ENCODE measurements at places on chromosomes 2 and 18. TPM values are rescaled to one million over a fixed set of nuclear protein-coding genes. Genes with fewer than 3 reads are reported as not detected.

DNA sequence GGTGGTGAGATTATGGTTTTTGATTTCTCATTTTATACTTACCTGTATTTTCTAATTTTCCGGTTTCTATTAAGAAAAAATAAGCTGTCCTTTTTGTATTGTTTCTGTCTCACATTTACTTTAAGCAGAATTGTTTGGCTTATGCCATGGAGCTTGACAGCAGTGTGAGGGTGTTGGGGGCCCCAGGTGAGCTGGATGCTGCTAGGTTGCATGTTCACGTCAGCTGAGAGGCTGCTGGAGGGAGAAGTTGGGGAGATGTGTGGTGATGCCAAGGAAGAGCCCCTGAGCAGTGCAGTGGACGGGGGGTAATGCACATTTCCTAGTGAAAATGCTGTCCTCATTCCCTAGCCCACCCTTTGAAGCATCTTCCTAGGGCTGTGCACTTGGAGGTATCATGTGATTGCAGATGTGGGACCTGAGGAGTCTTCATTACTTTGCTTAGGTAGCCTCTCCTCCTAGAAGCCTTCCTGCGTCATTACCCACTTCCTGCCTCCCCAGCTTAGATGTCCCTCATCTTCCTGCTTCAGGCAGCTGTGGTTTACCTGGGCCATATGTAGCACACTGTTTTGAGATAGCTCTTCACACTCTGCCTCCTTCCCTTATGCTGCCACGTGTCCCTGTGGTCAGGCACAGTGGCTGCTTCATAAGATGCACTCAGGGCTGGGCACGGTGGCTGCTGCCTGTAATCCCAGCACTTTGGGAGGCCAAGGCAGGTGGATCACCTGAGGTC lies 16.2 kb downstream of the ATG16L1 start:
- H3K4me3 ChIP-seq, result no peak overlapping the region
- H3K36me3 ChIP-seq, result peaks cover 1% of the 10 kb centered on the region

GRCh38 chr2:3268705-3269029 lies 109.0 kb downstream of the EIPR1 start:
- DNase-seq, result no peak
- no peaks in the 10 kb centered on the region for H3K27me3 ChIP-seq
- no peak overlapping the region for H3K27ac ChIP-seq
- no peaks in the 10 kb centered on the region for H3K4me1 ChIP-seq
- H3K4me3 ChIP-seq, result no peak overlapping the region
- no peaks in the 10 kb centered on the region for H3K36me3 ChIP-seq

MC5R gene
- not detected for total RNA-seq

G6PC2 gene
- not detected for total RNA-seq

DNA sequence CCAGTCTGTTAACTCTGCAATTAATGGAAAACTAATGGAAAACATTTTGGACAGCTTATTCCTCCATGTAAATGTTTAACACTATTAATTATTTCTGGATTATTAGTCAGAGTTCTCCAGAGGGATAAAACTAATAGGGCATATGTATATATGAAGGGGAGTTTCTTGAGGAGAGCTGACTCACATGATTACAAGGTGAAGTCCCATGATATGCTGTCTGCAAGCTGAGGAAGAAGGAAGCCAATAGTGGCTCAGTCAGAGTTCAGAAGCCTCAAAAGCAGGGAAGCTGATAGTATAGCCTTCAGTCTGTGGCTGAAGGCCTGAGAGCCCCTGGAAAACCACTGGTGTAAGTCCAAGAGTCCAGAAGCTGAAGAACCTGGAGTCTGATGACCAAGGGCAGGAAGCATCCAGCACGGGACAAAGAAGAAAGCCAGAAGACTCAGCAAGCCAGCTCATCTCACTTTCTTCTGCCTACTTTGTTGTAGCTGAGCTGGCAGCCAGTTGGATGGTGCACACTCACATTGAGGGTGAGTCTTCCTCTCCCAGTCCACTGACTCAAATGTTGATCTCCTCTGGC lies 136.0 kb downstream of the PTH2R start:
- no peak overlapping the region for H3K4me3 ChIP-seq
- no peaks in the 10 kb centered on the region for H3K27me3 ChIP-seq
- H3K4me1 ChIP-seq, result no peaks in the 10 kb centered on the region
- DNase-seq, result no peak

DNA sequence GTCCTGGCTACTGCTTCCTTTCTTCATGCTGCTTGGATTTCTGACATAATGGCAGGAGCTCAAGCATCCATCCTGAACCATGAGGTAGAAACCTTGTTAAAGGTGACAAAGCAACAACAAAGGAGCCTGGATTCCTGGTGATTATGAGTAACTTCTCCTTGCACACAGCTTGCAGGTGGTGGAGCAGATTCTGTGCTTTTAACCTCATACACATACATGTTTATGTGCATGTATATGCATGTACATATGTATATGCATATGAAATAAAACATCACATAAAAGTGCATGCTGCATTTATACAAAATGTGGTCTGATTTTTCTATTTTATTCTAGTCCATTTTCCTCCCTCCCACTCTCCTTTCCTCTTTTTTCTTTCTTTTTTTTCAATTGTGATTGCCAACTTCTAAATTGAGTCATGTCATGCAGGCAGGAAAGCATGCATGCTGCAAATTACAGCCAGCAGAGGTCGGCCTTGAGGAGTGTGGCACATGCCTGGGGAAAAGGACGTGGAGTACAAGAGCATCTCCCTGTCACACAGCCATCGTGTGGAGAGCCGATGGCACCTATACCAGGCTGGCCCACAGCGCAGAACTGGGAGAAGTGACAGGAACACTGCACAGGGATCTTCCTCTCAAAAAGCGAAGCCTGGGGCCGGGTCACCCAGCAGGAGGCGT lies 17.9 kb downstream of the LCT start:
- DNase-seq, result no peak
- H3K27ac ChIP-seq, result no peak overlapping the region
- H3K4me3 ChIP-seq, result no peak overlapping the region
- H3K4me1 ChIP-seq, result no peaks in the 10 kb centered on the region

TAF1B gene
- 6.6 TPM for total RNA-seq

ZFAND2B gene
- 26.2 TPM for total RNA-seq

DNA sequence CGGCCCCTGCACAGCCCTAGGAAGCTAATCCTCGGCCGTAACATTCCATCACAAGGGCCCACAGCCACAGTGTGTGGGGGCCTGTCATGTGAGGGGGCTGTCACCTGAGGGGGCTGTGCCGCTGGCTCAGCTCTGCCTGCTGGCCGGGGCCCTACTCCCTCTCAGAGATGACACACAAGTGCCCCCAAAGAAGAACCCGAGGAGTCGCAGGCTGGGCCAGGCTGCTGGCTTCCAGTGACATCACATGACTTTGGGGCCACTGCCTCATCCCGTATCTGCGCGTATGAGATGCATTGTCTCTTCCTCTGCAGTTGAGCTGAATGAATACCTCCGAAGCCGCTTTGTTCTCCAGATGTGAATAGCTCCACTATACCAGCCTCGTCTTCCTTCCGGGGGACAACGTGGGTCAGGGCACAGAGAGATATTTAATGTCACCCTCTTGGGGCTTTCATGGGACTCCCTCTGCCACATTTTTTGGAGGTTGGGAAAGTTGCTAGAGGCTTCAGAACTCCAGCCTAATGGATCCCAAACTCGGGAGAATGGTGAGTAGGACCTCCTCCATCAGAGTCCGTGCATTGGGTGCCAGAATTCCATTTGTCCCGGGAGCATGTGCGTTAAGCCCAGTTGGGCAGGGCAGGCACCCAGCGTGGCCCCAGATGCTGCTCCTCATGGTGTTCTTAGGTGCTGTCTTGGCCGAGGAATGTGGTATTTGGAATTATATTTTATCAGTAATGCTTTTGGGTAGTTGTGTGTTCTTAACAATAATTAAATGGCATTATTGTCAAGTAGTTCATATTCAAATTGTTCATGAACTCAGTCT lies at the start of gene CNDP1:
Gene CNDP1, plus strand, starts transcription at position 351 of the 820 bp plus-strand sequence. Its CDS starts 168 bp downstream, at position 519.
- H3K27ac ChIP-seq, result no peak within 1 kb of the TSS
- peaks cover 6% of the 10 kb centered on the region for H3K4me1 ChIP-seq
- DNase-seq, result no peak
- no peaks in the 10 kb centered on the region for H3K36me3 ChIP-seq

GRCh38 chr2:72222829-72223564 lies 75.3 kb upstream of the CYP26B1 start:
- no peaks in the 10 kb centered on the region for H3K4me1 ChIP-seq
- no peak overlapping the region for H3K27ac ChIP-seq
- no peak for DNase-seq
- no peak overlapping the region for H3K4me3 ChIP-seq

DNA sequence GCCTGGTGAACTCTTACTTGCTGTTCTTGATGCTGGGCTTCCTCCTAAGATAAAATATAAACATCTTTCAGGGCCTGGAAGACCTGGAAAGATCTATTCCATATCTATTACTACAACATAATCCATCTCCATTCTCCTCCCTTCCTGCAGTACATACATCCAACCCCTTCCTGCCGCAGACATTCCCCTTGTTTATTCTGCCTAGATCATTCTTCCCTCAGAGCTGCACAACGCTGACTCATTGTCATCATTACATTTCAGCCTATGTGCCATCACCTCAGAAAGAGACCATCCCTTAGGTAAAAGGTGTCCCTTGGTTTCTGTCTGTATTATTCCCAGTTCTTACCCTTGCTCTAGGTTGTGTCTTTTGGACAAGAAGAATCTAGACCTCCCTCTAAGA lies 2.5 kb upstream of the CDH7 start:
- no peak overlapping the region for H3K27ac ChIP-seq
- DNase-seq, result no peak

DNA sequence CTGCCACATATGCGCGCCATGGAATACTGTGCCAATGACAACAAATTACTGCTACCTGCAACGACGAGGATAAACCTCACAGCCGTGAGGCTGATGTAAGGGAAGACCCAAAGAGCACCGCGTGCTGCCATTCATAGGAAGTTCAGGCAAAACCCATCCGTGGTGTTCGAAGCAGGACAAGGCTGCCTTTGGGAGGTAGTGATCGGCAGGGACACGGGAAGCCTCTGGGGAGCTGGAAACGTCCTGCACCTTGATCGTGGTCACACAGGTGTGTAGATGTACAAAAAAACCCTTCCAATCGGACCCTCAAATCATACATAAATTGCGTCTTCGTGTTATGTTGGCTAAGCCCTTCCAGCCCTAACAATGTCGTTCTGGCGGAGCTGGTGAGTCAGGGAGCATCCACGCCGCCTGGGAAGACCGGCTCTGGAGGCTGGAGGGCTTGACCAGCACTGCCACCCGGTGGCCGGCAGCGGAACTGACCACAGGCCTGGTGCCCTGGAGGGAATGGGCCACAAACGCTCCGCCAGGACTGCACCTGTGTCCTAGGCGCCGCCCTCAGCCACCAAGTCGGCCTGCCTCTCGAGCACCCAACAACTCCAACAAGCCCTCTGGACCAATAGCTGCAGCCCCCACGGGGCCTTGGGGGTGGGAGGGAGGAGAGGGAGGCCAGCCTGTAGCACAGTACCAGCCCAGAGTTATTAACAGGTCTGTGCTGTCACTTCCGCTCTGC lies 4.1 kb upstream of the NEURL3 start:
- no peaks in the 10 kb centered on the region for H3K27me3 ChIP-seq
- no peak overlapping the region for H3K4me3 ChIP-seq
- H3K36me3 ChIP-seq, result no peaks in the 10 kb centered on the region
- DNase-seq, result peak; percentile 89

GRCh38 chr2:18907937-18908336 lies 318.6 kb upstream of the NT5C1B start:
- H3K4me3 ChIP-seq, result no peak overlapping the region
- H3K4me1 ChIP-seq, result no peaks in the 10 kb centered on the region
- H3K27me3 ChIP-seq, result no peaks in the 10 kb centered on the region
- H3K27ac ChIP-seq, result no peak overlapping the region

DNA sequence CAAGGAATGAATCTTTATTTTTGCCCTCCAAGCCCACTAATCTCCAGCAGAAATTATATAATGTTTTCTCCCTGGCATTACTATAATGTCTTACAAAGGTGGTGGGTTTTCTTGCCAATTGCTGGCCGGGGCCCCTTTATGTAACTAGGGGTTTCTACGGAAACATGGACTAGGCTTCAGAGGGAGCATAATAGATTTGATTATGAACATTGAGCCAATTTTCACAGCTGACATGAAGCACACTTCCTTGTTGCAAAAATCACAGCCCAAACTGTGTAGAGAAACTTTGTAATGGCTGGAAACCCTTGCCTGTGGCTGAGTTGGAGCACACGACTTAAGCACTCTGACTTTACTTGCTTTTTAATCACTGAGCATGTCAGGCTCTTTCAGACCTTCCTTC lies 3.8 kb upstream of the CYRIA start:
- no peaks in the 10 kb centered on the region for H3K36me3 ChIP-seq
- no peak overlapping the region for H3K27ac ChIP-seq
- DNase-seq, result no peak
- no peaks in the 10 kb centered on the region for H3K27me3 ChIP-seq

MARCO gene
- total RNA-seq, result 94.0 TPM

DNA sequence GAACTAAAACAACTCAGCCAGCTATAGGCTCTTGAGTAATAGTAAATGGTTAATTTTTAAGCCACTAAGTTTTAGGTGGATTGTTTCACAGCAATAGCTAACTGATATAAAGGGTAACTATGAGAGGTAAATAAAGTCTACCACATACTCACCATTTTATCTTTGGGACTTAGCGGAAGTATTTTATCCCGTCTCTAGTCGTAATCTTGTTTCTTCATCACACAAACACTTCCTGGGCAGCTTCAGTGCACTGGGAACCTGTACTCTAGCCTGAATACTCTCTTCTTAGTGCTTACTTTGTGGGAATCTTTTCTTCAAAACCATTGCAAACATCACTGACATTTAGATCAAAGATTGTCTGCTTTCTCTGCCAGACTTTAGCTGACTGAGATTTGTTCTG lies 360.5 kb downstream of the EPHA4 start:
- H3K36me3 ChIP-seq, result no peaks in the 10 kb centered on the region
- DNase-seq, result no peak
- H3K27ac ChIP-seq, result no peak overlapping the region
- H3K4me1 ChIP-seq, result no peaks in the 10 kb centered on the region
- H3K27me3 ChIP-seq, result no peaks in the 10 kb centered on the region

MAT2A gene
- total RNA-seq, result 109 TPM

GRCh38 chr2:98298683-98299164 lies 47.5 kb upstream of the CNGA3 start:
- H3K36me3 ChIP-seq, result no peaks in the 10 kb centered on the region
- H3K27me3 ChIP-seq, result no peaks in the 10 kb centered on the region
- no peak for DNase-seq
- no peak overlapping the region for H3K27ac ChIP-seq
- no peaks in the 10 kb centered on the region for H3K4me1 ChIP-seq

GRCh38 chr18:7575465-7576028 lies 8.4 kb downstream of the PTPRM start:
- no peaks in the 10 kb centered on the region for H3K4me1 ChIP-seq
- H3K27me3 ChIP-seq, result no peaks in the 10 kb centered on the region
- H3K4me3 ChIP-seq, result no peak overlapping the region
- no peak overlapping the region for H3K27ac ChIP-seq
- no peak for DNase-seq

ITGB6 gene
- total RNA-seq, result 0.61 TPM

DNA sequence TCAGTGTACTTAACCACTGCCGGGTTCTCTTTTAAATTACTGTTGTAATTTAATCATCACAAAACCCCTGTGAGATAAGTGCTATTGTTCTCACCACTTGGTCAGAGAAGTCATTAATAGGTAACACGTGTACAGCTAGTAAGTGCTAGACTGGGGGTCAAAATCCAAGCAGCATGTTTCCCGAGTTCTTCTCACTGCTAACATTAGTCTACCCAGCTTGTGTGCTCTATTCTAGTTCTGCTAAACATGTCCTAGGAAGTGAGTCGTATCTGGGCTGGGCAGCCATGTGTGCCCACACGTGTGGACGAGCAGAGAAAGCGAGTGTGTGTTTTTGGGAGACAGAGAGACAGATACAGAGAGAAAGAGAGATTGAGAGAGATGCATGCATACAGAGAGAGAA lies 94.1 kb downstream of the BIN1 start:
- H3K36me3 ChIP-seq, result no peaks in the 10 kb centered on the region
- no peaks in the 10 kb centered on the region for H3K4me1 ChIP-seq
- H3K27me3 ChIP-seq, result no peaks in the 10 kb centered on the region
- H3K27ac ChIP-seq, result no peak overlapping the region
- no peak for DNase-seq

Data from right lobe of liver (tissue), 6 donors.